Vagina (tissue), 2 donors: ENCODE measurements at places on chromosomes 1 and 21. TPM values are rescaled to one million over a fixed set of nuclear protein-coding genes. Genes with fewer than 3 reads are reported as not detected.

LCE2D gene
- not detected for total RNA-seq

SPRR1B gene
- total RNA-seq, result 216 TPM

OBSCN gene
- total RNA-seq, result 35.8 TPM

SPRR3 gene
- 1,163 TPM for total RNA-seq

CC2D1B gene
- total RNA-seq, result 23.8 TPM
